ENCODE measurements at places on chromosomes 2 and 18. TPM values are rescaled to one million over a fixed set of nuclear protein-coding genes. Genes with fewer than 3 reads are reported as not detected.

GRCh38 chr2:214533541-214533940, 122.7 kb downstream of the VWC2L start:
- no peak overlapping the region for H3K4me3 ChIP-seq
- H3K4me1 ChIP-seq: no peaks in the 10 kb centered on the region
- DNase-seq: no peak

DNA sequence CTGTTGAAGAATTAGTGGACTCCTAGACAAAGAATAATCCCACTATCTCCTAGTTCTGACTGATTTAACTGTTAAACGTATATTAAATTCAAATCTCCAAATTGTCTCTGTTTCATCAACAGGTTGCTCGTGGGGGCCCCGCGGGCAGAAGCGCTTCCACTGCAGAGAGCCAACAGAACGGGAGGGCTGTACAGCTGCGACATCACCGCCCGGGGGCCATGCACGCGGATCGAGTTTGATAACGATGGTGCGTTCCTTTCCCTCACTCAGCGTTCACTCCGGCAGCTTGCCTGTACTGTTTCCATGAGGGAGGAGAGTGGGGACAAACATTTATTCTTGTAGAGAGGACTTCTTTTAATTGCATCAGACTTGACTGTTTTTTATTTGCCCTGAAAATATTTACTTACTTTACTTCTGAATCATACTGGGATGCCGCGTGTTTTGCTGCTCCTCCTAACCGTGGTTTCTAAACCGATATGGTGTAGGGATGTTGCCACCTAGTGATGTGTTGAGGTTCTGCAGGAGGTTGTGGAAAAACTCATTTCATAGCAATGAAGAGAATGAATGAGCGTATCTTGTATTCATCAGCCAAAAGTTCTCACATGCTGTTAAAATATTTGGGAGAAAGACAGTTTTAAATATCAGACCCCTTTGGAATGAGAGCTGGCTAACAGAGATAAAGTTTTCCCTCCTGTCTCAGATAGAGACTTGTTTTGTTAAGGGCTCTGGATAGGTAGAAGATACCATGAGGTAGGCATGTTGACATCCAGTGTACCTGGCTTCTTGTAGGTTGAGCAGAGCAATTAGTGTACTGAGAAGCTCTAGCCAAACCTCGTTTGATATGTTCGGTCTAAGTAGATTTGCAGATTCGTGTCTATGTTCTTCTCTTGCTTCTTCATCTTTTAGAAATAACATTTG, 38.3 kb downstream of the ITGA6 start:
- peaks cover 7% of the 10 kb centered on the region for H3K36me3 ChIP-seq
- H3K4me1 ChIP-seq: peaks cover 51% of the 10 kb centered on the region
- peak overlapping the region; percentile 17 for H3K27ac ChIP-seq
- peak overlapping the region; percentile 9 for H3K4me3 ChIP-seq
- no peak for DNase-seq

GRCh38 chr2:207478572-207478971, 51.2 kb upstream of the CREB1 start:
- H3K27me3 ChIP-seq: peaks cover 2% of the 10 kb centered on the region
- no peak overlapping the region for H3K27ac ChIP-seq
- peaks cover 28% of the 10 kb centered on the region for H3K4me1 ChIP-seq

- no peaks in the 10 kb centered on the region for H3K4me1 ChIP-seq
- H3K27me3 ChIP-seq: no peaks in the 10 kb centered on the region
- H3K4me3 ChIP-seq: no peak overlapping the region
- no peak overlapping the region for H3K27ac ChIP-seq
- no peaks in the 10 kb centered on the region for H3K36me3 ChIP-seq
- DNase-seq: no peak
Measured at GRCh38 chr2:15799432-15799827, 140.9 kb upstream of the MYCN start.

- H3K36me3 ChIP-seq: peaks cover 7% of the 10 kb centered on the region
- peaks cover 8% of the 10 kb centered on the region for H3K4me1 ChIP-seq
- no peak for DNase-seq
Measured at GRCh38 chr2:219388907-219389156, 1.1 kb upstream of the DNPEP start.

DNA sequence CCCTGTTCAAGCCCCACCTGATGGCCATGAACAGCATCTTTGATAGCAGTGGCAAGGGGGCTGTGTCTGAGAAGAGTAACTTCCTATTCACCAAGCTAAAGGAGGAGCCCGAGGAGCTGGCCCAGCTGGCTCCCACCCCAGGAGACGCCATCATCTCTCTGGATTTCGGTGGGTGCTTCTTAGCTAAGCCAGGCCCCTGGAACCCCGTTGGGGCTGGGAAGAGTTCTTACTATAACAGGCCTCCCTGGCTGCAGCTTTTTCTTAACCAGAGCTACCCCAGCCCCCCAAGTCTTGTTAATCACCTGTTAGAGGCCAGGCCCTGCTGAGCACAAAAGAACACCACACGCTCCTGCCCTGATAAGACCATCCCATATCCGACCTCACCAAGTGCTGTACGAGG, 79.4 kb downstream of the EPAS1 start:
- H3K4me3 ChIP-seq: no peak overlapping the region
- peaks cover 4% of the 10 kb centered on the region for H3K36me3 ChIP-seq
- H3K4me1 ChIP-seq: no peaks in the 10 kb centered on the region
- no peak overlapping the region for H3K27ac ChIP-seq
- H3K27me3 ChIP-seq: peaks cover 8% of the 10 kb centered on the region

- H3K27ac ChIP-seq: no peak overlapping the region
- H3K27me3 ChIP-seq: no peaks in the 10 kb centered on the region
- H3K36me3 ChIP-seq: peaks cover 11% of the 10 kb centered on the region
- peaks cover 1% of the 10 kb centered on the region for H3K4me1 ChIP-seq
Measured at GRCh38 chr2:54271843-54272627, 16.0 kb upstream of the TSPYL6 start.

Gene C2orf81
- total RNA-seq: 3.7 TPM

Gene VIT
- total RNA-seq: not detected

Gene MAB21L4
- not detected for total RNA-seq

Gene SPATA3
- not detected for total RNA-seq

Gene ITPRIPL1
- total RNA-seq: 35.9 TPM

Gene CNGA3
- total RNA-seq: not detected

Gene FEZ2
- total RNA-seq: 22.8 TPM

All from activated naive CD8-positive, alpha-beta T cell treated with anti-CD3 and anti-CD28 coated beads, Interleukin-2, amount 10 ng/mL, durations not matched to agents 7 days and 5 days (primary cell).